ENCODE measurements at places on chromosomes 4 and X.
A peak's percentile ranks its signal among the peaks of the same experiment; 100 is the strongest.

DNA sequence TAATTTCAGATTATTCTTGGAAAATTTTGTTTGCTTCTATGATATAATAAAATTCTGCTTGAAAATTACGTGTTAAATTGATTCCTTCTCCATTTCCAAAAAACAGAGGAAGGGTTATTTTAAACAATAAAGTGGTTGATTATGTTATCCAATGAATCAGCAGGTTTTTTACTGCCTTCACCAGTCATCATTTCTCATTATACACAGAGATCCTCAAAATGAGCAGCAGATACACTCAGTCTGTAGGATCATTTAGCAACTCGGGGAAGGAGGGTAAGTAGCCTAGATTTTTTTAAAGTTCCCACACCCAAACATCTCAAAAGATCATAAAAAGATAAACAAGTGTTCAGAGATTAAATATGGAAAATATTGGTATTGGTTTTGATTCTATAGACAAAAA, 6.8 kb upstream of the TMEM144 start:
- no peak for DNase-seq

GRCh38 chr4:38322714-38323113, 341.3 kb upstream of the KLF3 start:
- no peak for DNase-seq

DNA sequence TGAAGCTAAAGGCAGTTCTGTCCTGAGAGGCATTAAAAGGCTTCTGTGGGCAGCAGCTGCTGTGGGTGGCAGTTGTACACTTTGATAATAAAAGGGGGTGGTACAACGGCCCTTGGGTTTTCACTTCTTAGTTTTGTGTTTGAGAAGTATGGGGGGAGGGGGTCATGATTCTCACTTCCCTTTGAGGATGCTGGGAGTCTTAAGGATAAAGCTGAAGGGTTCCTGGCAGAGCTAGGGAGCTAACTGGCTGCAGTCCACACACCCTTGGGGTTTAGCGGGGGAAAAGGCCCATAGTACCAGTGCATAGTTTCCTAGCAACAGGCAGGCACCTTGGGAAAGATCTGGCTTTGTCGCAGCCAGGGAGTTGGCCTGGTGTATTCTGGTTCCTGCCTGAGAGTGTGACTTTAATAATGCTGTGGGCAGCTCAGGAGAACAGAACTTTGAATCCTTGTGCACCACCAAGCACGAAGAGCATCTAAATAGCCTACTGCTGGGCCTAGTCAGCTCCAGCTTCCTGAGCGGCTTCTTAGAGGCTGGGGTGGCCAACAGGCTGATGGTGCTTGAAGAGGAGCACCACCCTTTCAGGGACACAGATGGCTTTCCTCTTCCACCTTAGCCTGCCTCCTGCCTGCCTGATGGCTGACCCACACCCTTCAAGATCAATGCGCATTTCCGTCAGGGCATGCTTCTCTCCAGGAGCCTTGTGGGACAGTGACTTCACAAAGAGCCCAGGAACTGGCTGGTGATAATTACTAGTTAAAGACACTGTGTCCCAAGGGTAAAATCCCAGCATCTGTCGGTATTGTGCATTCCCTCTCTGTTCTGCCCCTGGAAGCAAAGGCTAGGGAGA, 12.5 kb downstream of the ZBTB33 start:
- peak; percentile 77 for DNase-seq

DNA sequence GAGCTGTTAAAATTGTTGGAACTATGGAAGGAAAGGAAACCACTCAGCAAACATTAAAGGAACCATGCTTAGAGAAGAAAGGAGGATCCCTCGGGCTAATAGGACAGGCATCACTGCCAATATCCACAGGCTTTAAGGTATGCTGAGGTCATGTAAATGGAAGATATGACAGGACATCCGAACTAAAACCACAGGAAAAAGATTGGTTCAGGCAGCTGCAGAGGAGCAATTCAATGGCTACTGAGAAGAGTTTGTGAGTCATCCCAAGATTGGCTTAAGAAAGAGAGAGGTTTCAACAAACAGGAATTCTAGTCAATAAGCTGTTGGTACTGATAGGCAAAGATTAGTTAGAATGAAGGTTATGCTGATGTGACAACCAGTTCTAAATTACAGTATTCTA, 106.4 kb upstream of the FAM241A start:
- no peak for DNase-seq

DNA sequence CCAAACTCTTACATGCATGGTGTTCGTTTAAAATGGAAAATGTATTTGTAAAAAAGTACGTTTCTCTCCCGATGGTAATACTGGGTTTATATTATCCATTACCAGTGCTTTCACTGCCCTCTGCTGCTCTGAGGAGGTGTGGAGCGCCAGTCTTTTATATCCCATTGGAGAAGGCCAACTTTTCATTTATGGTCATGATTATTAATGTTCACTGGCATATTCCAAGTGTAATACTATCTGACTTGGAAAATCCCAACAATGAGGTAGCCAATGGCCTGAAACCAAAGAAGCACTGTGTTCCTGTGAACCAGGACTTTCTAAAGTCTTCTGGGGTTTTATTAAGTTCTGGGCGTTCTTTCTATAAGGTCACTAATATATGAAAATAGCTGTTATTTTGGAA, 80.7 kb downstream of the SYNPO2 start:
- DNase-seq = peak; percentile 10

DNA sequence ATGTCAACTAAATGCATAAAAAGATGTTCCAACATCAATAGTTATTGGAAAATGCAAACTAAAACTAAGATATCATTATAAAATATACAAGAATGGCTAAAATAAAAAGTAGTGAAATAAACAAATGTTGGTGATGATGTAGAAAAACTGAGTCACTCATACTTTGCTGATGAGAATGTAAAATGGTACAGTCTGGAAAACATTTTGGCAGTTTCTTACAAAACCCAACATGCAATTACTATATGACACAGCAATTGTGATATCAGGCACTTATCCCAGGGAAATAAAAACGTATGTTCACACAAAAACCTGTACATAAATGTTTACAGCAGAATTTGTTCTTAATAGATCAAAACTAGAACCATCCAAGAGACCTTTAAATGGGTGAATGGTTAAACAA, 182.6 kb downstream of the RTL9 start:
- no peak for DNase-seq

- no peak for DNase-seq
Measured at GRCh38 chr4:25892796-25893195, 21.2 kb upstream of the SMIM20 start.

DNA sequence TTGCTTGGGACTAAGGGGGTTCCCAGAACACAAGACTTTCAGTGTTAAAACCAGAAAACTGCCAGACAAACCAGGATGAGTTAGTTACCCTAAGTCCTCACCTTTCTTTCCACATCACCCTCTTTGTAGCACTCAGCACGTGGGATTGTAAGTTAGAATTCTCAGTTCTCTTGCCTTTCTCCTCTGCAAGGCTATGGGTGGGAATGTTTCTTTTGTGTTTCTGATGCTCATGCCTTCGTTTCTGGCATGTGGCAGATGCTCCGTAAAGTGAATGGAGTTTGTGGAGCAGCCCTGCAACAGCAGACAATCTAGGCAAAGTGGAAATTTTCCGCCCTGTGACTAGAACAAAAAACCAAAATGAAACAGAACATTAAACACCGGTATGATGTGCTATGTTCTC, 64.7 kb upstream of the SPP1 start:
- no peak for DNase-seq

GRCh38 chr4:75919920-75920319, 17.7 kb upstream of the PPEF2 start:
- no peak for DNase-seq

DNA sequence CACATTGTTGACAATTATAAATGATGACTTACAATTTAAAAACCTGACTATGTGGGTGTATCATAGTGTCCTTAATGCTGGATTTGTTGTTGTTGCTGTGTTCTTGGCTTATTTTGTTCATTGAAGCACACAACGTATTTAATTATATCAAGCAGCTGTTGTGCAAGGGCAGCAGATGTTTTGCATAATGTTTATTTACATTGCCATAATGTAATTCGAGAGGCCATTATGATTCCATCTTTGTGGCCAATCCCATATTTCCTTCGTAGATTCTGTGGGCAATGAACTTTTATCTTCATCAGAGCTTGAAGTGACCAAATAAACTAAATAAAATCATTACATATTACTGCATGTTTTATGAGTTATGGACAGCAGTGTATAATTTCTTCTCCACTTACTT, 422.6 kb upstream of the GALNTL6 start:
- DNase-seq = no peak

- no peak for DNase-seq
Measured at GRCh38 chrX:13069771-13070416, 25.5 kb upstream of the FAM9C start.

GRCh38 chr4:83772685-83773084, 236.8 kb downstream of the GPAT3 start:
- peak; percentile 11 for DNase-seq

DNA sequence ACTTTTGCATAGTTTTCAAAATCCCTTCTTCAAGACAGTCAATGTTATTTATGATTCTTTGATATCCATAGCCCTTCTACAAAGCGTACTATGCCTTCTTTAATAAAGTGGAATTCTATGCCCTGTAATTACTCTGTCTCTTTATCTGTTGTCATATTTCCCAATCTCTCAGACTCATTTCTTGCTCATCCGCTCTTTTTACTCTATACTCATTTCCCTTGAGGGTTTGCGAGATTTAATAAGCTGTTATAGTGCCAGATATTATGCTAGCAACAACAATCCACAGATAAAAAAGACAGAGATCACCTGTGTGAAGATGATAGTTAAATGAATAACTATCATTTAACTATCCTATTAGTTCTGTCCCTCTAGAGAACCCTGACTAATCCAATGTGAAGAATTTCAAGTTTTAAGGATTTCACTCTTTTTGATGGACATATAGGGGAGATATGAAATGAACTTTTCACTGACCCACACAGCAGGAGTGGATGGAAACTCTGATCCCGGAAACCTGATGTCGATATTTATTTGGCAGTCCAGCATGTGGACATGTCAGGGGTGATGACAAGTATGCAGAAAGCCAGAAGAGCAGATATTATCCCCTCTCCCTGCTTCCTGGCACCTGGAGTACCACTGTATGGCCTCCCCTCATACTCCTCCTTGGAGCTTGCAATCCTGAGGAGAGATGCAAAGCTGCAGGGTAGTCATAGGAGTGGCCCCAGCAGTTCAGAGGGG, 49.7 kb downstream of the TMEM156 start:
- no peak for DNase-seq

GRCh38 chr4:61245069-61245714, 45.1 kb downstream of the ADGRL3 start:
- no peak for DNase-seq

GRCh38 chr4:153728660-153729059, 31.2 kb downstream of the RNF175 start:
- DNase-seq = no peak

DNA sequence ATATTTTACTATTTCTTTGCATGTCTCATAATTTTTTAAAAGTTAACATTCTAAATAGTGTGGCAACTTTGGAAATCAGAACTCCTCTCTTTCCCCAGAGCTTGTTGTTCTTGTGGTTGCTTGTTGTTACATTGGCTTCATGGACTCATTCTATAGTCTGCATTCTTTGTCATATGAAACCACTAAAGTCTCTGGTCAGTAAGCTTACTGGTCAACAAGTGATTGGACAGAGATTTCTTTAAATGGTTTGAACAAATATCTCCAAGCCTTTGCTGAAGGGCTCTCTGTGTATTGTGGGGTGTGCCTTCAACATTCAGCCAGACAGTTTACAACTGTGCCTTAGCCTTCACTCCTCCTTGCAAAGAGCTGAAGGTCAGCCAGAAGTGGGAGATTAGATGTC, 147.2 kb downstream of the OPHN1 start:
- no peak for DNase-seq

DNA sequence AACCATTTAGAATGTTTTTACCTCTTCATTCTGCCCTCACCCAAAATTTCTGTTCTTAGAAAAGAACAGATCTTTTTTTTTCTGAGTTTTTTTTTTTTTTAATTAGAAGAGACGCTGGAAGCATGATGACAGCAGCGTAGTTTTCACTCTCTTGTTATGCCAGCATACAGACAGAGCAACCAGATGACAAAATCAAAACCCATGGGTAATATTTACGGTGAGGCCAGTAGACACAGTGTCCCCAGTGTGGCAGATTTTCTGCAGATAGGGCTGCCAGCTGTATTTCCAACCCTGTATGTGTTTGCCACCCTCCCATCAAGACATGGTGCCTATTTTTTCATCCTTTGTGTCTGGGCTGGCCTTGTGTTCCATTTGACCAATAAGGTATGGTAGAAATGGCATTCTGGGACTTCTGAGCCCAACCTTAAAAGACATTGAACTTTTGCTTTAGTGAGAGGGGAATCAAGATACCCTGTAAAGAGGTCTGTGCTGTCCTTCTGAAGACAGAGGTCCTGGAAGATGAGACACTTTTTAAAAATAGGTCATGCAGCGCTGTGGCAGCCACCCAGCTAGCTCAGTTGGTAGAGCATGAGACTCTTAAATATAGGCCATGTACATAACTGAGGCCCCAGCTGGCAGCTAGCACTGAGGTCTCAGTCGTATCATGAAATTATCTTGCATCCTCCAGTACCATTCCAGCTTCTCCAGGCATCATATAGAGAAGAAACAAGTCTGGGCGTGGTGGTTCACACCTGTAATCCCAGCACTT, 6.7 kb upstream of the ZNF41 start:
- DNase-seq = no peak

- DNase-seq = no peak
Measured at GRCh38 chr4:103158760-103159159, 39.4 kb downstream of the CENPE start.

GRCh38 chr4:14928035-14928434, 74.2 kb upstream of the CPEB2 start:
- DNase-seq = no peak

- DNase-seq = no peak
Measured at GRCh38 chrX:15914486-15914885, 59.9 kb upstream of the AP1S2 start.

DNA sequence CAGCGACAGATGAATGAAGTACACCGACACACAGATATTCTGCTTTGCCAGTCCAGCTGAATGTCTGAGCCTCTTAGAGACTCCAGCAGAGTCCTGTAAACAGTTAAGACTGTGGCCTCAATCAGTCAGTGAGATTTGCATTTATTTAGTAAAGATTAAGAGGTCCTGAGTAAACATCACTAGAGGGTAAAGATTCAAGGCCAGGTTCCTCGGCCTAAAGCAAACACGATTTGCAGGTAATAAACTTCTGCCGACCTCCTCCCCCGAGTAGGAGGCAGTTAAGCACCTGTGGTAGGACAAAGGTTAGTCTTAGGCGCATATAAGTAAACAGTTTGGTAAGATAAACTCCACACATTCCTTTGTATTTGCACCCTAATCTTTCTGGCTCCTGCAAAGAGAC, 99.6 kb downstream of the CFAP47 start:
- no peak for DNase-seq
